ENCODE measurements at places on chromosomes 5 and 9.

DNA sequence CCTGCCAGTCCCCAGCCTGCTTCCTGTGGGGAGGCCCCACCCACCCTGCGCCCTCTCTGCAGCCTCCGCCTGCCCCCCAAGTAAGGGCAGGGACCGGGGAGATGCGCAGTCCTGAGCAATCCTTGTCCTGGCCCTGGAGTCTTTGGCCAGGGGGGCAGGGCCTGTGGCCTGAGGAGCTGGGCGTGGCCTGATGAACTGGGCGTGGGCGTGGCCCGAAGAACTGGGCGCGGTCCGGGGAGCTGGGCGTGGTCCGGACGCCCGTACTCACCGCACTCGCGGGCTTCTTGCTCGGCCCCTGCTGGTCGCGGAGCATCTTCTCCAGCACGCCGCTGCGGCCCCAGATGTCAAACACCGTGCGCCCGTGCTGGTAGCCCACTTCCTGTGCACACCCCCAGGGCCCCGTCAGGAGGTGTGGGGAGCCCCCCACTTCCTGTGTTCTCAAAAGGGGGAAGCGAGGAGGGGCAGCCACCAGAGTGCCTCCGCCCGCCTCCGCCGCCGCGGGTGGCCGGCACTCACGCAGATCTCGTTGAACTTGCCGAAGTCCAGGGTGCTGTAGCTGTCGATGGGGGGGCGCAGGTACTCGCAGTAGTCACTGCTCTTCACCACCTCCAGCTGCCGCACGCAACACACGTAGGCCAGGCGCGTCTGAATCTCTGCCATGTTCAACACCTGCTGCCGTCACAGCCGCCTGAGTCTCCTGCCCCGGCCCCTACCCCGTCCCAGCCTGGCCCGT lies 2.7 kb upstream of the NSMF start:
- peak; percentile 81 for DNase-seq

DNA sequence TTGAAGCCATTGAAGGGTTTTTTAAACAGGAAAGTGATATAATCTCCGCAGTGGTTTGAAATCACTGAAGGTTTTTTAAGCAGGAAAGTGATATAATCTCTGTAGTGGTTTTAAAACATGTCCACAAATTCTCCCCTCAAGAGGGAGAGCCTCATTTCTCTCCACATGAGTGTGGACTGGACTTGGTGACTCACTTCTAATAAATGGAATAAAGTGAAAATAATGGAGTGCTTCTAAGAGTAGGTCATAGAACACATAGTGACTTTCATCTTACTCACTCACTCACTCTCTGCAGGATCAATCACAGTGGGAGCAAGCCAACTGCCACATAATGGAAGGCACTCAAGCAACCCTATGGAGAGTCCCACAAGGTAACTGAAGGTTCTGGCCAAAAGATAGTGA lies 12.0 kb downstream of the CTNNAL1 start:
- no peak for DNase-seq

GRCh38 chr5:164202338-164202737 lies 696.9 kb downstream of the MAT2B start:
- no peak for DNase-seq

GRCh38 chr9:116163293-116164055 lies 9.9 kb downstream of the PAPPA start:
- no peak for DNase-seq

- no peak for DNase-seq
Measured at GRCh38 chr5:109837231-109837861, 147.6 kb downstream of the MAN2A1 start.

- DNase-seq = no peak
Measured at GRCh38 chr9:33813712-33814641, 3.0 kb upstream of the UBE2R2 start.

DNA sequence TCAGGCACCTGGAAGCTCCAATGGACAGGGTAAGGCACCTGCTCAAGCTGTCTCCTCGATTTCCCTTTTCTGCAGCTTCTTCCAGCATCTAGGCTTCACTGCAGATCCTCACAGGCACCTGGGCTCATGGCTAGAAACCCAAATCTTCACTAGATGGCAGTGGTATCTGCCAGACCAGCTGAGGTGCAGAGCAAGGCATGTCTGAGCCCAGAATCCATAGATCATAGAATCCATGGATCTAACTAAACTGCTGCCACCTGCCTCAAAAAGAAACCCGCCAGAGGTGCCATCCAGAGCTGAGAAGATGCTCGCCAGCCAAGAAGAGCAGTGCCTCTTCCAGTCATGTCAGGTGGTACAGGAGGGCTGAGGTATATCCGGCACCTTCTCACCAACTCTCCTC lies 6.9 kb downstream of the SHC3 start:
- no peak for DNase-seq
